ENCODE measurements at places on chromosomes 2 and 18.

DNA sequence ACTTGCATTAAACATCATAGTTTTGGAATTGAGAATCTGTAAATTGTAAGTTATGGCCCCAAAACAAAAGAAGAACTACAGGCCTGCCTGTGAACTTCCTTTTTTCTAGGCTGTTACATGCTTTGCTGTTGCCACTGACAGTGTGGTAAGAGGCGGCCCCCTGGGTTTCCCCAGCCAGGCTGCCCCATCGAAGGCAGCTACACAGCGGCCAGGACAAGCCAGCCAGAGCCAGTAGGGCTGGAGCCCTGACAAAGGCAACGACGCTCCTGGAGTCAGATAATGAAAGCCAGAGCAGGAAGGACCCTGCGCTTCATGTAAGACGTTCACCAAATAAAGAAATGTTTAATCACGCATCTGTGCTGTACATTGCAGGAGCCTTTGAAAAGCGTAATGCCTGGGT, 55.0 kb downstream of the ANKRD44 start:
- peak; percentile 45 for DNase-seq

DNA sequence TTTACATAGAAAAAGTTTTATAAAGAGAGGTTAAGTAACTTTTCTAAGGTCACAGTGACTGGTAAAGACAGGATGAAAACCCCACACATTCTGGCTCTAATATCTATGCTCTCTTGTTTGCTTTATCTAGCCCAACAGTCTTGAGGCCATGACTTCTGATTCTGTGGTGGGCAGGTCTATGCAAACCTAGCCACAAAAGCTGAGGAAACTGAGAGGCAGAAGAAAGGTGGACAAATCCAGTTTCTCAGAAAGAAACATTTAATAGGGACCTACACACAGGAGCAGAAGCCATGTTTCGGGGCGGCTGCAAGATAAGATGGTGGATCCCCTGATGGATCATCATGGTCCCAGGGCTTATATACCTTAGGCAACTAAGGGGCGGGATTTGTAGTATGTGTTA, 21.8 kb downstream of the HSPD1 start:
- no peak for DNase-seq

DNA sequence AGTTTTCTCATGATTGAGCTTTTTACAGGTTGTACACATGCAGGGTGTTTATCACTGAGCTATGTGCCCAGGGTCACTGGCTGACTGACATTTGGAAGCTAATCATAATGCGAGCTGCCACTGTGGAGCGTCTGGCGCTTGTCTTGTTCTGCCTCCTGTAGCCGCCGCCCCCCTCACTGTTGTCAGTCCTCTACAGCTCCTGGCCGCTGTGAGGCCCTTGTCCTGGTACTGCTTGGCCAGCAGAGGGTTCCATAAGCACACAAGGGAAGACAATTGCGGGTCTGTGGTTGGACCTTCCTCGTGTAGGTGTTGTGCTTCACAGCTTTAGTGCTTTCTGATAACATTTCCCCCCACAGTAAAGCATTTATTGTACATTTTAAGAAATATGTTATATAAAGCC, 105.6 kb upstream of the LDLRAD4 start:
- no peak for DNase-seq

DNA sequence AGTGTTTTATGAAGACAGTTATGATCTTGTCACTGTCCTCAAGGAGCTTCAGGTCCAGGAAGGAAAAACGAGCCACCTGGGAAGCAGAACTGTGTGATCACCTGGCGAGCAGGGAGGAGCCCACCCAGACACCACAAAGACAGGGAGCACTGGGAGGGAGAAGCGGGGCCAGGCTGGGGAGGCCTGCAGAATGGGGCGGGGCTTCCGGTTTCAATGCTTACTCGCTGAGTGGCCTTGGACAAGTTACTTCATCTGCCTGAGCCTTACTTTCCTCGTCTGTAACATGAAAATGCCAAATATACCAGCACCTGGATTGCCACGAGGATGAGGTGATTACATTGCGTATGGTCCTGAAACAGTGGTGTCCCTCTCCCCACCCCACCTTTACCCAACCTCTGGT, 227.5 kb downstream of the ANKRD30B start:
- DNase-seq: no peak

DNA sequence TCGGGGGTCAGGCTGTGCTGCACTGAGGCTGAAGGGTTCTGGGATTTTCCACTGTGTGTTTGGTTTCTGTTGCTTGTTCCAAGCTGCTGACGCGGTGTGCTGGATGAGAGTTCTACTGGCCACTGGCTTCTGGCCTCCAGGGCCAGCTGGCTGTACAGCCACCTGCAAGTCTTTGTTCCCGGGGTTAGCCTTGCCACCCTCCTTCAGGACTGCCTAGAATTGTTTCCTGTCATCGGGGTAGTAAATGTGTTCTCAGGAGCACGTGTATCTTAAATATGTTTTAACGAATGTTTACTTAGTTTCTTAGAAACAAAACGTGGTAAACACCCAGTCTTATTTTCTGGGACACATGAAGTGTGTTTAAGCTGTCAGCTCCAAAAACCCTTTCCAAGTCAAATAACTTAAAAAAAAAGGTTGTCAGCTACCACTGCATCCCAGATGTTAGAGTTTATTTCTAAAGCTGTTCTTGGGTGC, 231.2 kb downstream of the AGAP1 start:
- DNase-seq: no peak

GRCh38 chr2:107685421-107685986, 141.2 kb upstream of the RGPD4 start:
- DNase-seq: no peak

GRCh38 chr2:226862623-226863022, 26.8 kb downstream of the RHBDD1 start:
- DNase-seq: no peak

DNA sequence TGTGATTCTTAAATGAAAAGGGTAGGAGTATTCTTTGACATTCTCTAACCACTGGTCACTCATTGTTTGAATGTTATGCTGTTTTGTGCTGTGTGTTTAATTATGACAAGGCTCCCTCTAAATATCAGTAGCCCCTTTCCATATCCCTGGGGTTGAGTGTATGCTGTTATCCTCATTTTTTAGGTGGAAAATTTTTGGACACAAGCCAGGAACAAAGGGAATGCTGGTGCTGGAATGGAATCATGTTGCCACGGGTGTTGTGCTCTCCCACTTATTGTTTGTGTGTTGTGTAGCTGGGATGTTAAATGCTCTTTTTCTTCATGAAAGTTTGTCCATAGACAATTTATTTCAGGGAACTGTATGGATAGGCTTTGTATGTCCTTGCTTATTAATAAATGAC, 43.3 kb downstream of the ZNF532 start:
- no peak for DNase-seq

DNA sequence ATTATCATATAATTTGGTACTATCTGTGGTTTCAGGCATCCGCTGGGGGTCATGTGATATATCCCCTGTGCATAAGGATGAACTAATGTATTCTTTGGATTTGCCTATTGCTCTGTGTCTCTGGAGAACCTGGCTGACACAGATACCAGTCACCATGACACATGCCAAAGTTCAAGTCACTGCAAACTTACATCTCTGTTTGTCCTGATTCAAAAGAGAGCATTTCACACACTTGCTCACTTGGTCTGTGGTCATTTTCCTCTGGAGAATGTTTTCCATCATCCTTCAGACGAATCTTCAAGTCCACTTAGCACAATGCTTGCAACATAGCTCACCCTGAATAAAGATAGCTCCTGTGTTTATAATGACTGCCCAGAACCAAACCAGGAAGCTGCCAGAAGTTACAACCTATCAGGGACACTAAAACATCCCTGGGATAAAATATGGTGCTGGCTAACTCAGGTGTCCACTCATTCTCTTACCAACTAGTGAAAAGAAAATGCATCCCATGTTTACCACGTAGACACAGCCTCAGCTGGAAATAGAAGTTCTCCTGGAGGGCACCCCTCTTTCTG, 18.1 kb downstream of the SULT1C3 start:
- DNase-seq: no peak

DNA sequence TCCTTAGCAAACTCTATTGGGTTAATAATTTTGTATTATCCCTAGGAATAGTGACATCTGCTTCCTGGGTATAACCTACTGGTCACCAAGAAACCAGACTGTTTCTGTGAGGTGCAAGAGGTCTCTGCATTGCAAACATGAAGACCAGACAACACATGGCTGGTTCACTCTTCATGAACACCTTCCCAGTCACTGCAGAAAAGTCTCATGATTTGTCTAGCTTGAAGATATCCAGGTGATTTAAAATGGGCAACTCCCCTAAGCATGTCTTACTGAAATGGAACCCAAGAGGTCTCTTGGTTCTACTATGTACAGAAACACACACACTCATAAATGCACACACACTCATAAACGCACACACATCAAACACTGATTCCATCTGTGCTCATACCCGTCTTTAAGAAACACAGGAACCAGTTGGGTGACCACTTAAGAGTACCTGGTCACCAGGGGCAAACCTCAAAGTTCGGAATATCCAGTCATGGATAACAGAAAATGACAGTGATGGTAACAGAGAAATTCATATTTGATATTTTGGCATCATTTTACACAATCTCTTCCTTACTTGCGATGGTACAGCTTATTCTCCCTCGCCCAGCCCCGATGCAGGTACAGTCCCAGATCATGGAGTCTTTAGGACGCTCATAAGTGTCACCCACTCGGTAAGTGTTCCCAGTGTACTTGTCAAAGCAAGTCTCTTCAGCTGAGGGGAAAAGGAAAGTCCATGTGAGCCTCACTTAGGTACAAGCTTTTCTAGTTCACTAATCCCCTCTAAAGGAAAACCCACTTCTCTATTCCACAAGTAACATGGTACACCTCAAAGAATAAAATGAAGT, 2.9 kb downstream of the FN1 start:
- DNase-seq: no peak

DNA sequence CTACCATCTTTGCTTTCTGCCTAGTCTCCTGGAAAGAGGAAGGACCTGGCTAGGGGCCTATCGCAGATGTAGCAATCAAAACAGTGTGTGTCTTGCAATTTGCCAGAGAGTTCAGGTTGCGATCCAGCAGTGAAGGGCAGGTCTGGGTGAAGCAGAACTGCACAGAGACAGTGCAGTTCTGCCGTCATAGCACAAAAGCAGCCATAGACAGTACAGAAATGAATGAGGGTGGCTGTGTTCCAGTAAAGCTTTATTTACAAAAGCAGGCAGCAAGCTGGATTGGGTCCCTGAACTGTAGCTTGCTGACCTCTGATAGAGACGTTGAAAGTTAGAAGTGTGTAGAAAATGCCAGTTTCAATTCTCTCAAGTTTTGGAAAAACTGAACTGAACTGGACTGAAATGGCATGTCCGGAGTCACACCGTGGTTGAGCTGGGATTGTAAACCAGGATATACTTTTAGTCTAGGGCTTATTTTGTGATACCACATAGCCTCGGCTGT, 186.8 kb downstream of the LTBP1 start:
- DNase-seq: no peak

Measured in ascending aorta (tissue), 2 donors.